ENCODE measurements at places on chromosomes 6 and 20.

DNA sequence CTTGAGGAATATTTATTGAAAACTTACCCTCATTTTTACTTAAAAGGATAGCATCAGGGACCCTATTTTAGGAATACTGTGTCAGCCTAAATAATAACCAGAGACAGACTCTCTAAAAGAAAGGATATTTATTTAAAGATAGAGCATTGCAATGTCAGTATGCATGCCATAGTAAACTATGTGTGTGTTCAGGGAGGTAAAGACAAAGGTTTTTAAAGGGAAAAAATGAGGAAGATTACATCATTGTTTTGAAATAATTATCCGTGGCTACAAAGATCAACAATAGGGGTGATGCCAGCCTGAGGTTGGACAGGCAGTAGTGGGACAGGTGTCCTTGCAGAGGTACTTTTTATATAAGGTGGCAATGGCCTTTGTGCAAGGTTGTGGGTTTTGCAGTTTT is 23.7 kb upstream of the CFAP206 start:
- no peak for DNase-seq

DNA sequence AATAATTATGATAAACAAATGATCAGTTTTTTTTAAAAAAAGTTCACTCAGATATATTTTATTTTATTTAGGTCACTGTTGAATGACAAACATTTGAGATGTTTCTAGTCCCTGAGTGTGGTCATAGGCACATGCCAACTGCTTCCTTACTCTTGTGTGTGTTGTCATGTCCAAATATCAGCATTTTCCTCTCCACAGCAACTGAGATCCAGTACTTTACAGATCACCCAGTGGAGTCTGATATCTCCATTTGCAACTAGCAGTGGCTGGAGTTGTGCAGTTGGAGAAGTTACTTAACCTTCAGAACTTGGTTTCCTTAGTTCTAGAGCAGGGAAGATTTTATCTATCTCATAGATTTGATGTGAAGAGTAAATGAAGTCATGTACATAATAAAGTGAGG is 101.3 kb downstream of the MYB start:
- DNase-seq, result no peak

DNA sequence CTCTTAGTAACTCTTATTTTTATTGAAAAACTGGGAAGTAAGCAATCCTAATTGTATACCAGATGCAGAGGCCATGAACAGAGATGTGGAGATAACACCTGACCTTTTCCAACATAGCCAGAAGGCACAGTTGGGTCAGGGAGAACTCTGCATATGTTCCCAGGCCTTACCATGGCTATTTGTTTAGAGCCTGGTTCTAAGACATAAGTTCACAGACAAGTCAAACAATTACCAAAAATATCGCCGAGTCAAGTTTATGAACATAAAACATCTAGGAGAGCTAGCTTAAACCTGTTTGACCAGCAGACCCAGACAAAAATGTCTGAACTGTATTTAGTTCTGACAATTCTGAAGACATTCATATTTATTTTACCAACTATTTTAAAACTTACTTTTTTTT is 26.7 kb upstream of the IYD start:
- no peak for DNase-seq

- DNase-seq, result no peak
Measured at GRCh38 chr6:16320533-16321340, 82.3 kb downstream of the GMPR start.

DNA sequence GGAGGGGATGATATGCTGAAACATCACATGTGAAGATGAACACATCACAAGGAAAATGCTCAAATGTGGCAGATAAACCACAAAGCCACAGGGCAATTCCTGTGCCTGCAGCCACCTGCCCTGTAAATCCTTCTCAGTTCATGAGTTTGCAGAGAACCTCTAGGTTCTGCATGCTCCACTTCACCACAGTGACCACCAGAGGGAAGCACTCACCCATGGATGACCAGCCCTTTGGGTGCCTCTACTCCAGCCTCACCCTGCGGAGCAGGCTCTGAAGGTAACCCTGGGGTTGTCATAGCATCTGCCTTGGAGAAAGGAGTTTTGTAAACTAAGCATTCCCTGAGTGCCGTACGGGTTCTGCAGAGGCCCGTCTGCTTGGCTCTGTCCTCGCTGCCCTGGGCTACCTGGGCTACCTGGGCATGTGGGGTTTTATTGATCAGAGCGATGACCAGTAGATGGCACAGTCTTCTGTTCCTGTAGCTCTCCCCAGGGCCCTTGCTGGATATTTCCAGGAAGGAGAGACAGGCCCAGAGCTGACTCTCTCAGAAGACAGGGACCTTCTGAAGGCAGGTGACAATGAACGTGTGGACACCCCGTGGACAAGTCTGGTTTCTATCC is 31.7 kb upstream of the CST1 start:
- no peak for DNase-seq

GRCh38 chr20:18139832-18140231 is 2.2 kb downstream of the KAT14 start:
- no peak for DNase-seq

GRCh38 chr6:5373430-5373829 is 112.1 kb downstream of the FARS2 start:
- DNase-seq, result no peak

DNA sequence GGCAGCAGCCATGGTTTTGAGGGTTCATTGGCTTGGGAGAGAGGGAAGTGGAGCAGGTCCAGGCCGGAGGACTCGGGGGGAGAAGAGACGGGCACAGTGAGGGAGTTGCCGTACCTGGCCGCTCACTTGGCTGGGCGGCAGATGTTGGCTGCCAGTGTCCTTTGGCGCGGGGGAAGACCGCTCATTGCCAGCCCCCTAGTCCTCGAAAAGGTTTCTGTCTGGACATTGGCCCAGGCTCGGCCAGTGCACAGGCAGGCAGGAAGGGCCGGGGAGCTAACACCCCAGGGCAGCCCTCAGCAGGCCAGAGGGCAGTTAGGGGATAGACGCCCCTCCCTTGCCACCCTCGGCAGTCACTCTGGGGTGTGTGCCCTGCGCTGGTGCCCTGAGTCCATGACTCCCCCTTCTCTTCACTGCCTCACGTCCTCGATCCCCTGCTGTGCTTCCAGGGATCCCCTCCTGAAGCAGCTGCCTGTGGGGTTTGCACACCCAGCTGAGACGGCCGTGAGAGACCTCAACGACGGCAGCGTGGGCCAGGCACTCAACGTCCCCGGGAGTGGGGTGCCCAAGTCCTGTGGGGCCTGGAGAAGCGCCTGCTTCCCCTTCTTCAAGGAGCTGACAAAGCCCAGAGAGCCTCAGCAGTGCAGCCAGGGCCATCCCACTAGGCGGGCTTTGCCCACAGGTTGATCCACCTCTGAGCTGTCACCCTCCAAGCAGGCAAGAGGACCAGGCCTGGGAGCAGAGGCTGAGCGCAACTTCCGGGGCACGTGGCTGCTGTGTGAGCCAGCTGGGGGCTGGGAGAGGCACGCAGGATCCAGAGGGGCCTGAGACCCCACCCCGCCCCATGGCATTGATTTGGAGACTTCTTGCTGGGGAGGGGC is 20.4 kb downstream of the RBM38 start:
- no peak for DNase-seq

DNA sequence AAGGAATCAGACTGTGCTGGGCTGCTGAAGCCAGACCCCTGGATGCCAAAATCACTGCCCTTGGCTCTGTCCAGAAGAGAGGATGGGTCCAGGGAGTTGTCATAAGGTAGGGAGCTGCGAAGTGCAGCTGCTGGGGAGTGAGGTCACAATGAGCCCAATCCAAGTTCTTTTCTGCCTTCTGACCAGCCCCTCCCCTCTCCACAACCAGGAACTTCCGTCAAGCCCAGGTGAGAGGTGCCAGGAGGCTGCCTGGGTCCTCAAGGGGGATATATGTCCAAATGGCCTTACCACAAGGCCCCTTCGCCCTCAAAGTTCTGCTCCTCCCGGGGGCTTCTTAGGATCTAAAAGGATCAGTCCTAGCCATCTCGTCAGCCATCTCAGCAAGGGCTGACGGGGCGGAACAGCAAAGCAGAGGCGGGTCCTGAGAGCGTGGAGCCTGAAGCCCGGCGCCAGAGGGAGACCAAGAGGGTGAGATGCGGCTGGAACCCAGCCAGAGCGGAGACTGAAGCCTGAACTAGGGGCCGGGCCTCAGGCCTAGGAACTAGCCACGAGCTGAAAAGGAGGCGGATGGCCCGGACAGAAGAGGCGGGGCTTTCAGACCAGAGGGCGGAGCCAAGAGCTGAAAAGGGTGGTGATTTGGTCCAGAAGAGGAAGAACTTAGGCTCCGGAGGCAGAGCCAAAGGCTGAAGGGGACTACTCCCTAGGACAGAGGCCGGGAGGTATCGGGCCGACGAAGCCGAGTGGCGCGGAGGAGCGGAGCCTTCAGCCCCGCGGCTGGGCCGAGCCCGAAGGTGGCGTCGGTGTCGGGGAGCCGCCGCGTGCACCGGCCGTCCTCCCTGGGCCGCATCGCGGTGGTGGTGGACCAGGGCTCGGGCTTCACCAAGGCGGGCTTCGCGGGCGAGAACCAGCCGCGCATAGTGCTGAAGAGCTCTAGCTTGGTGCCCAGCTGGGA is at the start of gene ACTL10:
Gene ACTL10 (plus strand): TSS at position 651 of the 952 bp plus-strand sequence. CDS start 555 bp downstream, outside the sequence.
- peak; percentile 82 for DNase-seq

GRCh38 chr6:158638324-158638854 is 6.2 kb downstream of the DYNLT1 start:
- DNase-seq, result no peak

DNA sequence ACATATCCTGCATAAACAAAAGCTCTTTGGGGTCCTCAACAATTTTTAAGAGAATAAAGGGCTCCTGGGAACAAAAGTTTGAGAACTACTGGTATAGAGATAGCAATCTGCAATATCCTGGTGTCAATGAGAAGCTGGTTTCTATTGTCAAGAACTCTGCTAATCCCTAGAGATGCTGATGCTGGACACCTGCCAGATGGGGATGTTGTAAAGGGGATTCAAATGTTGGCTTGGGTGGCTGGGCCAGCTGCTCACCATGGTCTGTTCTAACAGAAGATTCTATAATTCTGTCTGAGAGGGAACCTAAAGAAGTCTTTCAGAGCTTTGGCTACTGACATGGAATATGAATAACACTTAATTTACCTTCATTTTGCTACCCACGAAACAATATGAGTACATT is 137.8 kb downstream of the BTBD9 start:
- no peak for DNase-seq

DNA sequence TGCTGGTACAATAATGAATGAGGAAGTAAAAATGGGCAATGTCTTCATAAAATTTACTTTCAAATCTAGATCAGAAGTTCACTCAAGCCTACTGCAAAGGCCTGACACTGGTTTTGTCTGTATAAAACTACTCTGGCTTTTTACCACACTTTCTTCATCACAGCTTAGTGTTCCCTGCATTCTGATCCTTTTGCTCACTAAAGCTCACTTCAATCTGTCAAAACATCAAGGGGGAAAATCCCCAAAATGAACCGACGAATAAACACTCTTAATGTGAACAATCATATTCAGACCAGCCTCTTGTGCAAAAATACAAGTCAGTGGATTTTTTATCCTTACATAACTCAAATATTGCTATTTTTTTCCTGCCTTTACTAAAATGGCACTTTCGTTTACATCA is 98.5 kb downstream of the PRDM1 start:
- no peak for DNase-seq

- no peak for DNase-seq
Measured at GRCh38 chr6:127980996-127981395, 80.1 kb upstream of the THEMIS start.

DNA sequence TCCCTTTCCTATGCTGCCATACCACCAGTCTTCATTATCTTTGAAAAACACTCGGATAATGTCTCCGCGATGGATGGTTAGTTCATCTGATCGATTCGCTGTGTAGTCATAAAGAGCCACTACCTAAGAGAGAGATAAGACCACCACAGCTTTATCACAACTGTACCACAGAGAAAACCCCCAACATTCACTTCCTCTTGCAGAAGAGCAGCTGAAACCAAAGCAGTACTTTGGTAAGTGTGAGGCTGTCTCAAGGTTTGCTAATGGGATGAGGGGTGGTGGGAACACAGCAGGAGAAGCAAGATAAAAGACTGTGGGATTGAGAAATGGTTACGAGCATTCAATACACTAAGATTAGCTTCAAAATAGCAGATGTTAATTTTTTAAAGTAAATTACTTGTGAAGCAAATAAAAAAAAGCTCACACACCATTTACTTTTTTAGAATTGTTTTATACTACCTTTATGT is 142.1 kb downstream of the MYB start:
- no peak for DNase-seq

- DNase-seq, result no peak
Measured at GRCh38 chr6:80637312-80637711, 530.8 kb downstream of the BCKDHB start.

- no peak for DNase-seq
Measured at GRCh38 chr6:3506200-3506599, 49.4 kb upstream of the SLC22A23 start.

DNA sequence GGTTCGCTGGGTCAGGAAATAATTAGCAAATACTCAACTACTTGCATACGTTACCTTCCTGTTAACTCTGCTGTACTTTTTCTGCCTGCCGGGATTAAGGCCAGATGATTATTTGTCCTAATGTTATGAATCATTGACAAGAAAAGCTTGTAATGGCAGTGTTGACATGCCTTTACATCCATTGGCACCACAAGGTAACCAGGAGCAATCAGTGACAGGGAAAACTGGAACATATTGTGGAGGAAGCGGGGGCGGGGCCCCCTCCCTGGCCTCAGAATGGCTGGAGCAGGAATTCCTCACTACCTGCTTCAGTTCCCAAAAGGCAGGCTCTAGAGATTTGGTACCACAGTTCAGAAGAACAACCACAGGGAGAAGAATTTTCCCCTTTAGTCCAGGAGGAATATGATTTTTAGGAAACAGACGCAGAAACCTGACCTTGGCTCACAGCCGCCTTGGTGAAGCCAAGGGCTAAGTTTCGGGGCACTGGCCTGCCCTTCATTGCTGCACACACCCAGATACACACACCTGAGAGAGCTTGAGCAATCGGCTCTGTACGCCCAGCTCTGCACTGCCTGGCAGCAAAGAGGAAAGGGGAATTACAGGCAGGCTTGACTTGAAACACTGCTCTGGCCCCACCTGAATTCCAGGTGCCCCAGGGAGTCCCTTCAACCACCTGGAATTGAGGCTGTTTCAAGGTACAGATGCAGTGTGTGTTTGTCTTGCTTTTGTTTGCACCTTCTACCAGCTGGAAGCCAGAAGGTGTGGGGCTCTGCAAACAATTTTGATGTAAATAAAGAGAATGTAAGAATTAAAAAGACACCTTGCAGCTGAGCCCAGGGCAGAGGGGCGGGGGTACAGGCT is 89.8 kb downstream of the MYB start:
- DNase-seq, result no peak

- no peak for DNase-seq
Measured at GRCh38 chr20:62138204-62138543, 5.0 kb downstream of the PSMA7 start.

- no peak for DNase-seq
Measured at GRCh38 chr6:24394061-24394779, 8.5 kb upstream of the MRS2 start.

- DNase-seq, result no peak
Measured at GRCh38 chr6:159168536-159169192, 536 bp upstream of the FNDC1 start.

All from CD4-positive, alpha-beta T cell treated with Interleukin-6 at 100 ng/mL for 8 hours (primary cell).